B cell (primary cell): ENCODE measurements at places on chromosomes 7 and 10.

DNA sequence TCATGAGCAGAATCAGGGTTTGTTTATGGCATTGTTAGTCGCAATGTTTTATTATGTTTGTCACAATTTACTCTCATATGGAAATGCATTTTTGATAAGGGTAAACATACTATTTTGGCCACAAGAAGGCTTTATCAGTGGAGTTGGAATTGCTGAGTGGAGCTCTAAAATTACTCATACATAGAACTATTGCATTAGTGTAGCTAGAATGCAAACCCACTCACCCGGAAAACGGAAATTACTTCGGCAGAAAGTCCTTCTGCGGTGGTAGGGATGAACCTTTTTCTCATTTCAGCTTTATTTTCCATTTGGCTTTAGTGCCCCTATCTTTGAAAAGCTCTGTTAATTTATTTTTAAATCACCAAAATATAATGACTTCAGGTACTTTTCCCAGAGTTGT lies 42.8 kb upstream of the NPY start:
- no peak for DNase-seq

DNA sequence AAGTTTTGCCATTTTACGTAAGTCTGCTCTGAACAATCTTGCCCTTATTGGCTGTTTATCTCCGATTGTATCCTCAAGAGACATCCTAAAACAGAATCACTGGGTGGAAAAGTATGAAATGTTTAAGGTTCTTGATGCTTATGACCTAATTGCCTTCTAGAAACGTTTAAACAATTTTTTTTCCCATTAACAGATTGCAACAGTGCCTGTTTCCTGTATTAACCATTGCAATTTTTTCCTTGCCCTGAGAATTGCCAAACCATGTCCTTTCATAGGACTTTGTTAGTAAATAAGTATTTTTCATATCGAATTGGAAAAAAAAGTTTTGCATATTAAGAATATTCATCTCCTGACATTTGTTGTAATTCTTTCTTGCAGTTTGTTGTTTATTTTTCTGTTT lies 639.8 kb downstream of the INHBA start:
- DNase-seq, result no peak

GRCh38 chr10:101031796-101032636 lies 982 bp downstream of the SFXN3 start:
- peak; percentile 87 for DNase-seq

- no peak for DNase-seq
Measured at GRCh38 chr10:11884706-11885423, 61.7 kb downstream of the PROSER2 start.

DNA sequence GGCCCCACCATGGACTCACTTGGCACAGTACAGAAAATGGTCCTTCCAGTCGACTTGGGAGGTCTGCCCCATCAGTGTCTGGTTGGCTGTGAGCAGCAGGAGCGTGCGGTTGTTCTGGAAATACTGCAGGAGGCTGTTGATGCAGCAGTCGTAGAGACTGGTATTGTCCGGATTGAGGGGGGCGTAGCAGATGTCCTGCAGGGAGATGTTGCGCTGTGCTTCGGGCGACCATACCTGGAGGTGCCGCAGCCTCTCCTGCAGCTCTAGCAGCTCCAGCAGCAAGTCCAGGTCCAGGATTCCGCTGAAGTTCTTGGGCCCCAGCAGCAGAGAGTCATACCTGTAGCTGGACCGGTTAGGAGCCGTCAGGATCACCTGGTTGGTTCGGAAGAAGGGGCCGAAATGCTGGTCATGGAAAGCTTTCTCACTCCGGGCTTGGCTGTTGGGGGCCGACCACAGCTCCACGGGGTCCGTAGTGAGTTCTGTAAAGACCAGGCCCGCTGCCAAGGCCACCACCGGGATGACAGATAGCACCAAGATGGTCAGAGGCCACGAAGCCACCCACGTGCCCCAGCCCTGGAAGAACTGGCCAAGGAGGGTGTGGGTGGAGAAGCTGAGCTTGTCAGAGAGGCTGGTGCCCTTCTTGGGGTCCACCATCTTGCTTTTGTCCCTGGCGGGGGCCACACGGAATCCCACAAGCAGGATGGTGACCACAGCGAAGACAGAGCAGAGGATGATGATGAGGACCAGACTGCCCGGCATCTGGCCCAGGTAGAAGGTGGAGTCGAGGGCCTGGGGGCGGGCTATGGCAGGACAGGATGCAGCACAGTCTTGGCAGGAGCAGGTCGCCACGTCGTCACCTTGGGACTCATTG lies 2.1 kb downstream of the NPC1L1 start:
- DNase-seq, result no peak

DNA sequence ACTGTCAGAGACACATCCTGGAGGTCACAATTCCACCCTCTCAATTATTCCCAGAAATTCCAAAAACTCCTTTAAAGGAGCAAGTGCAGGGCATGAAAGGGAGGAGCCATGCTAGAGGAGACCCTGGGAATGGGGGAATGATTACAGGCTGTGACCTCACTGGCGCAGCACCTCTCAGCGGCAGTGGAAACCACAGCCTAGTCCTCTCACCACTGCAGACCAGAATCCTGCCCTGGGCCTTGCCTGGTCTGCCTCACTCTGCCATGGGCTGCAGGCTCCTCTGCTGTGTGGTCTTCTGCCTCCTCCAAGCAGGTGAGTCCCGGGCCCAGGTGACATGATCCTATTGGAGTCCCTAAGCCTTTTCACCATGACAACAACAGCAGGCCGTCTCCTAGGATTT lies 50.5 kb upstream of the PRSS58 start:
- no peak for DNase-seq

- no peak for DNase-seq
Measured at GRCh38 chr7:66326501-66327215, 121.5 kb downstream of the TPST1 start.

- no peak for DNase-seq
Measured at GRCh38 chr10:63542835-63543575, 21.8 kb downstream of the REEP3 start.

DNA sequence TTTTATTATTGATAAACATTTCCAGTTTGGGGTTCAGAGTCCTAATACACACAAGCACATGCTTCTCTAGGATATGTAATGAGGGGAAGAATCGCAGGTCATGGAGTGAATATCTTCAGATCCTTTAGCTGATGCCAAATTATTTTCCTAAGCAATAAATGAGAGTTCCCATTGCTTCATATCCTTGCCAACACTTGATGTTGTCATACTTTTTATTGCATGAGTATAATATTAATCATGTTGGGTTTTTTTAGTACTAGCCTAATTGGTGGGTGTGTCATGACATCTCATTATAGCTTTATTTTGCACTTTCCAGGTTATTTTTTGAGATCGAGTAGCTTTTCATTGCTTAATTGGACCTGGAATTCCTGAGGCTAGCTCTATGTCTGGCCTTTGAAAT lies 35.3 kb downstream of the TLX1 start:
- no peak for DNase-seq

DNA sequence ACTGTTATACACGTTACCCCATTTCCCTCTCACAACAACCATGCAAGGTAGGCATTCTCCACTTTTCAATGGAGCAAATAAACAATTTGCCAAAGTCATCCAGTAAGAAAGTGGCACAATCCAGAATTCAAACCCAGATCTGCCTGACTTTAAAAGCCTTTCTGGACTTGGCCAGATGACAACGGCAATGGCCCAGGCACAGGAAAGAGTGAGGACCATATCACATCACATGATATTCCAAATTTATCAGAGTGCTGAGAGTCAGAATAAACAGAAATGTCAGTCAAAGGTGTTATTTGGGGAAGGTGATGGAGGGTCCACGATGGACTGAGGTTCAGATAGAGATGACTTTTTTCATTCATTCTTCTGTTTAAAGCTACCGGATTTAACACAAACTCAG lies 48.0 kb downstream of the CALD1 start:
- no peak for DNase-seq

DNA sequence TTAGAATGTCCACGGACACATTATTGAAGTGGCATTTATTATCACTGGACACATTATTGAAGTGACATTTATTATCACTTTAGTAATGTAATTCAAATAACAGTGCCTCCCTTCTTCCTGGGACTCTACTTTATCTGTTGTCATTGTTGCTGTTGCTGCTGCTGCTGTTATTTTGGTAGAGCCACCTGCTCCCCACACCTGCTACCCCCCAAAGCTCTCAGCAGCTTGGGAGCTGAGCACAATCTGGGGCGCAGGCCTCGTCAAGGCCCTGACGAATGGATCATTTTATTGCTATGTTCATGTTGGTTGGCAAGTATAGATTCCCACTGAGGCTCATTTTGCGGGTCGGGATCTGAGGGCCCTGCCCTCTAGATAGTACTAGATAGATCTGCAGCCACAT lies 24.8 kb downstream of the FIGNL1 start:
- no peak for DNase-seq

- DNase-seq, result no peak
Measured at GRCh38 chr10:14508725-14509124, 178.0 kb upstream of the FRMD4A start.

DNA sequence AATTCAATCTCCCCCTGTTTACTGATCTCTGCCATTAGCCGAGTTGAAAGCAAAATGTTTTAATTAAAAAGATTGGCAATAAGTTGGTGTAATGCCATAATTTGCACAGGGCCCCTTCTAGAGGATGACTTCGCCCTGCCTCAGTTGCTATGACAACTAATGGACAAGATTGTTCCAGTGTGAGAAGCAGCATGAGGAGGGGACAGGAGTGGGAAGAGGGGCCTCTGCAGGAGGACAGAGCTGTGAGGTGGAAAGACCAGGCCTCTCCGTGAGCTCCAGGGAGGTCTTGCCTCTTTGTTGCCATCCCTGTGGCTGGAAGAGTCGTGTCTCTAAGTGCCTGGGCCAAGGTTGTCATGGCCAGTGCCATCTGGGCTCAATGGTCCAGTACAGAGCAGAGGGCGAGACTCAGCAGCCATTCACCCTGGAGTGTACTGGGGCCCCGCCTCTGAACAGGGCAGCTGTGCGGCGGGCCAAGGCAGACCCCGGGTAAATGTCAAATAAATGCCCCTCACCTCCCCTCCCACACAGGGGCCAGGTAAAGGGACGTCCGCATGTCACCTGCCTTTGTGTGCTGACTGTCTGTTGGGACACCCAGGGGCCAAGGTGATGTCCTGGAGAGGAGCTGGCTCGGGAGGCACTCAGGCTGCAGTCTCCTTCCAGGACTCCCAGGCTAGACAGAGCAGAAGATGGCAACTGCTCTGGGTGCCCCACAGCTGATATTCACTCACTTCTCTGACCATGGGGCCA lies 97.0 kb upstream of the RET start:
- DNase-seq, result no peak
